Activated CD4-positive, alpha-beta T cell treated with anti-CD3 and anti-CD28 coated beads, Interleukin-2, amount 50 U/mL, for 1 hour (primary cell): ENCODE measurements at places on chromosomes 7 and 10.
A peak's percentile ranks its signal among the peaks of the same experiment; 100 is the strongest.

- DNase-seq: no peak
These were observed 23.9 kb upstream of the PNLIPRP3 start for GRCh38 chr10:116403740-116404250.

DNA sequence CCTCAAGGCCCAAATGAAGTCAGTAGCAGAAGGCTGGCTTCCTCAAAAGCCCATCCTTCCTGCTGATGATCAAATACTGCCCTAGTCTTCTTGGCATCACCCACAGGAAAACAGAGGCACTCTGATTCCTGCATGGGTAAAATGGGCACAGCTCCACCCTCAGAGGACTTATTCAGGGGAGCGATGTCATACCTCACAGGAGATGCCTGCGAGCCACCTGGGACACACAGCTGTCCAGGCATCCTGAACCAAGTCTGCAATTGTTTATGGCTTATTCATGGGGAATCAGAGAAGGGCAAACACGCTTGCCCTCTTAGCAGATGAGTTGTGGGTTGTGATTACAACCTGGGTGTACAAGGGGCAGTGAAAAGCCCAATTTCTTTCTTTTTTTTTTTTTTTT lies 22.0 kb upstream of the LMTK2 start:
- DNase-seq: no peak

DNA sequence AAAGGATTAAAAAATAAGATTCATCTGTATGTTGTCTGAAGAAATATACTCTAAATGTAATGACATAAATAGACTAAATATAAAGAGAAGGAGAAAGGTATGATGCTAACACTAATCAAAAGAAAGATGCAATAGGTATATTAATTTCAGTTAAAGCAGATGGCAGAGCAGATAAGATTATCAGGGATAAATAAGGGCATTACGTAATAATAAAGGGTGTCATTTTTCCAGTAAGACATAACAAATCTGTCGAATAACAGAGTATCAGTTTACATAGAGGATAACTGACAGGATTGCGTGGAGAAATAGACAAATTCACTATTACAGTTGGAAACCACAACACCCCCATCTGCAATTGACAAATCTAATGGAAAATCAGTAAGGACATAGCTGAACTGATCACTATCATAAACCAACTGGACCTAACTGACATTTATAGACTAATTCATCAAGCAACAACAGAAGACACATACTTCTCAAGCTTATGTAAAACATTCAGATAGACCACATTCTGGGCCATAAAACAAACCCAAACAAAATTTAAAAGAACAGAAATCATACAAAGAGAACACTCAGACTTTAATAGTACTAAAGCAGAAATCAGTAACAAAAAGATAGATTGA lies 384.1 kb upstream of the COBL start:
- no peak for DNase-seq

DNA sequence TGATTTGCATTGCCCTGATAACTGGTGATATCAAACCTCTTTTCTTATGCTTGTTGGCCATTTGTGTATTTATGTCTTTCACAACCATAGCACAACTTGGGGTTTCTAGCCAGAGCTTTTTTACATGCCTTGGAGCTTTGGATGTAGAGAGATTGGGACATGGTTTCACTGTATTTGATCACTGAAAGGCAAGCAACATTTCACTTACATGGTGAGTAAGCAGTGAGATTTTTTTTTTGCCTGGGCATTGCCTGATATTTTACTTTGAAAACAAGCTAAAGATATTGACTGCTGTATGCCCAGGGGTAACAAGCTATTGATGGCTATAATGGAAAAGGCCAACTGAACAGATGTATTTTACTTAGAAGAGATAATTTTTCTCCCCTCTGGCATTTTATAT lies 259.0 kb downstream of the PHTF2 start:
- no peak for DNase-seq

GRCh38 chr7:68866200-68866570 lies 732.1 kb upstream of the AUTS2 start:
- no peak for DNase-seq

GRCh38 chr10:21078410-21079329 lies 181.6 kb upstream of the NEBL start:
- DNase-seq: no peak

GRCh38 chr10:35570397-35570796 lies 34.7 kb upstream of the GJD4 start:
- DNase-seq: no peak

GRCh38 chr10:59708816-59709394 lies 745 bp downstream of the SLC16A9 start:
- no peak for DNase-seq

DNA sequence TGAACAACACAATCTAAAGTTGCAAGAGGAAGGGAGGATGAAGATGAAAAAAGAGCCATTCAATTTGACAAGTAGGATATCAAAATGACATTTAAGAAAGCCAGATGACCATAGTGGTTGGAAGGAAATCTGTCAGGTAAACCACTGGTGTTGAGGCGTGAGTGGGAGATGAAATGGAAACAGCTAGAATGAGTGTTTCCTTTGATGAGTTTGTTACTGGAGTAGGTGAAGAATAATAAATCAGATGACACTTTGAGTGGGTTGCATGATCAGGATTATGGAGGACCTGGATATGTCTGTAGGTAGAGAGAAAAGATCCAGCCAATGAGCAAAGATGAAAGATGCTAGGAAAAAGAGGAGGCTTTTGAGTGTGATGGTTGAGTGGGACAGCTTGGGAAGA lies 33.1 kb downstream of the AKR1B1 start:
- no peak for DNase-seq

DNA sequence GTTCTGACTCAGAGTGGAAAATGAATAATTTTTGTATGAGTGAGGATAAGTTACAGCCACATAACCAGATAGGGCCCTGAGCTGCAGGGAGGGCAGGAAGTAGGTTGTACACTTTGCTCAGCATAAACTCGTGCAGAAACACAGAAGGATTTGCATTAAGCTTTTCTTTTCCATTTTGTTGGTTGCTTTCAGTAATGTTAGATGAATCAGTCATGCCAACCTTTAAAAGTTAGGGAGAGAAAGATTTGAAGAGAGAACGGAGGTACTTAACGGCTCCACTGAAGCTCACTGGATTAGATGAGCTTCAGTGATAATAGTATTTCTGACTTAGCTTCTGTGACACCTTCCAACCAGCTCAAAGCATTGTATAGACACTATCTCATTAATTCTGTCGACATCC lies 348.1 kb downstream of the GATA3 start:
- DNase-seq: peak; percentile 31

DNA sequence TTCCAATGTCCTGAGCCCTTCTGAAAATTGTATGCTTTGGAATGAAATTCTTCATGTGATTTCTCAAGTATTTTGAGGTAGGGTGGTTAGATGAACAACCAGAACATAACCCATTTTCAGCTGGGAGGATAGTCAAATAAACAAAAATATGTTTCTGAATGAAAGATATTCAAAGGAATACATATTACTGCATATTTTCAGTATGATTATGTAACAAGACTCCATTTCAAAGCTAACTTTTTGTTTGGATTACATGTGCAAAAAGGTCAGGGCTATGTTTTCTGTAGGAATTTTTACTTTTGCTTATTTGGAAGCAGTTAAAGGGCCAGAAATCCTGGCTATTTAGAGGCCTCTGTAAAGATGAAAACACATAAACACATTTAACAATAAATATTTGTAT lies 27.7 kb downstream of the CDK6 start:
- no peak for DNase-seq

DNA sequence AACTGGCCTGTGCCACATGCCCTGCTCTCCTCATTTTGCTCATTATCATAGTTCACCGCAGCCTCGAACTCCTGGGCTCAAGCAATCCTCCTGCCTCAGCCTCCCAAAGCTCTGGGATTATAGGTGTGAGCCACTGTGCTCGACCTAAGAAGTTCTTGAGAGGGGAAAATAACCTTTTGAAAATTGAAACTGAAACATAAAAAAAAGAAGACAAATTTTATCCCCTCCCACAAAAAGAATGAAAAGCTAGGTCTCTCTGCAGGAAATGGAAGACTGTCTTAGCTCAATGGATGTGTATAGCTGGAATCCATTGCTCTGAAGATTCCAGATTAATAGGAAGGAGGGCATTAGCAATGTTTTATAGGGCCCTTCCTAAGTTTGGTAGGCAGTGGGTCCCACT lies 2.0 kb upstream of the EXOC6 start:
- DNase-seq: no peak

- no peak for DNase-seq
These were observed 7.7 kb upstream of the CPA1 start for GRCh38 chr7:130372402-130373165.

DNA sequence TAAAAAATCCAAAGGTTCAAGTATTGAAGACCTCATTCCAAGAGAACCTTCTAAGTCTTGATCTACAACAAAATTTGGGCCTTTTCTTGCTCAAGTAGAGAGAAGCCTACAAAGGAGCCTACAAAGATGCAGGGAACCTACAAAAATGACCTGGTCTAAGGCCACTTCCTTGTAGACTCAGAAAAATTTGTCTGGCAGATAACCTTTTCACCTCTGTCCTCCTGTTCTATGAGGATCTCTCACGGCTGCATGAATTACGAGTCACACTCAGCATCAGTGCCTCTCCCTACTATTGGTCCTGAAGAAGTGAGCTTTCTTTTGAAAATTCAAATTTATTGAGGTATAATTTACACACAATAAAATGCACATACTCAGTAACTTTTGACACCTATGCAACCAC lies 29.3 kb downstream of the CCNJ start:
- no peak for DNase-seq

GRCh38 chr7:106772655-106773108 lies 92.4 kb upstream of the PIK3CG start:
- DNase-seq: no peak

DNA sequence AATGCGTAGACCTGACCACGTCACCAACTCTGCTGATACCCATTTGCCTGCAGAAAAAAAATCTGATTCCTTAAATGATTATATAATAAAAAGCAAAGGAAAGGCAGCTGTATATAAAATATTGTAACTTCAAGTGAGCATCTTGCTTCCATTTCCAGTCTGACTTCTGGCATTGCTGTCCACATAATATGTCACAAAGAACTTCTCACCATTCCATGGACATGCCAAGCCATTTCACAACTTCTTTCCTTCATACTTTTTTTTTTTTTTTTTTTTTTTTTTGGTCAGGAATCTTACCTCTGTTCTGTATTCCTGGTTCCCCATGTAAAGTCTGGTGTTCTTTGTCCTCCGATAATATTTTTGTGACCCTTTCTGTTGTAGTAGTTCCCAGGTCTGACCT lies 165.5 kb downstream of the SND1 start:
- no peak for DNase-seq

DNA sequence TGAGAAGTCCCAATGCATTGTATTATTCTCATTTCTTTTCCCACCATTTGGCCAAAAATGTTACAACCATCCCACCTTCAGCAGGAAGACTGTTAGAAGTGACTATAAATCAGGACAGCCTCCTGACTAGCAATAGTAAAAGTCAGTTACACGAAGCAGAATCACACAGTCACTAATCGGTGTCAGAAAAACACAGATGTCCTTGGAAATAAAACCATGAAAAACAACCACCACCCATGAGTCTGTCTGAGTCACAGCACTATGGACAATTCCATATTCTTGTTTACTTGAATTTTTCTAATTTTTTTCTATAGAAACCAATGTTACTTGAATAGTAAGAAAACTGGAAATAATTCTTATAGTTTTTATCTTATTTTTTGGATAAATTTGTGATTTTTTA lies 81.9 kb upstream of the FRMD4A start:
- DNase-seq: no peak

- DNase-seq: no peak
These were observed 57.3 kb downstream of the CSGALNACT2 start for GRCh38 chr10:43195557-43195956.

GRCh38 chr7:155234950-155235789 lies 62.5 kb upstream of the INSIG1 start:
- DNase-seq: no peak

GRCh38 chr10:127735723-127736221 lies 1.2 kb upstream of the FOXI2 start:
- no peak for DNase-seq

- DNase-seq: no peak
These were observed 9.2 kb downstream of the SGMS1 start for GRCh38 chr10:50614444-50615137.

- no peak for DNase-seq
These were observed 339.5 kb downstream of the ELMO1 start for GRCh38 chr7:37109016-37109683.

DNA sequence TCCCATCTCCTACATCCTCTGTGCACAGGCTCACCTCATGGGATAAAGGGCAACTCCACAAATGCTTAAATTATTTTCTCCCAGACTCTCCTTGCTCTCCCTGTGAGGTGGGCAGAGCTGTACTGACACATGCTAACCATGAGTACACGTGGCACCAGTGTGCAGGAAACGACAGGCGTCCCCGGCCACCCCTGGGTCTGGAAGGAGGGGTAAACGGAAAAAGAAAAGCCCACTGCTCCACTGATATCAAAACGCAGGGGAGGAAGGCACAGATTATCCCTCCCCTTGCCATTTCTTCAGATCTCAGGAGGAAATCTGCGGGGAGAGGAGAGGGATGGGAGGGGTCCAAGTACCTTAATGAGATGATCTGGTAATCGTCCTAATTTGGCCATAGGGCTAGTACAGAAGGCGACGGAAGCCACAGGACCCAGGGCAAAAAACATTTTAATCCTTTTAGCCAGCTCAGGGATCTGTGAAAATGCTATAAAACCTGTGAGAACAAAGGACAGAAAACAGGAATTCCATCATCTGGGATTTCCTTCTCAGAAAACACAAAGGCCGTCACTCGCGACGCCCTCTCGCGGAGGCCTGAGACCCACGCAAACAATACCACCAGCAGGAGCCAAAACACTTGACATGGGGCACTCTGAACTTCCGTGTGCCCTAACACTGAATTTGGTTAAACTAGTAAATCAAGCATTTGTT lies 17.8 kb upstream of the CH25H start:
- DNase-seq: no peak

DNA sequence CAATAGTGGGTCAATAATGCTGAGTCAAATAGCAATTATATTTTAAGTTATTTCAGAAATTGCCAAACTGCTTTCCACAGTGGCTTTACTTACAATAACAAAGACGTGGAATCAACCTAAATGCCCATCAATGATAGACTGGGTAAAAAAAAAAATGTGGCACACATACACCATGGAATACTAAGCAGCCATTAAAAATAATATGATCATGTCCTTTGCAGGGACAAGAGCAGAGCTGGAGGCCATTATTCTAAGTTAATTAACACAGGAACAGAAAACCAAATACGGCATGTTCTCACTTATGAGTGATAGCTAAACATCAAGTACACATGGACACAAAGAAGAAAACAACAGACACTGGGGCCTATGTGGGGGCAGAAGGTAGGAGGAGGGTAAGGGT lies 15.0 kb upstream of the CYP3A4 start:
- DNase-seq: no peak
